ENCODE measurements at places on chromosomes 4 and X.

DNA sequence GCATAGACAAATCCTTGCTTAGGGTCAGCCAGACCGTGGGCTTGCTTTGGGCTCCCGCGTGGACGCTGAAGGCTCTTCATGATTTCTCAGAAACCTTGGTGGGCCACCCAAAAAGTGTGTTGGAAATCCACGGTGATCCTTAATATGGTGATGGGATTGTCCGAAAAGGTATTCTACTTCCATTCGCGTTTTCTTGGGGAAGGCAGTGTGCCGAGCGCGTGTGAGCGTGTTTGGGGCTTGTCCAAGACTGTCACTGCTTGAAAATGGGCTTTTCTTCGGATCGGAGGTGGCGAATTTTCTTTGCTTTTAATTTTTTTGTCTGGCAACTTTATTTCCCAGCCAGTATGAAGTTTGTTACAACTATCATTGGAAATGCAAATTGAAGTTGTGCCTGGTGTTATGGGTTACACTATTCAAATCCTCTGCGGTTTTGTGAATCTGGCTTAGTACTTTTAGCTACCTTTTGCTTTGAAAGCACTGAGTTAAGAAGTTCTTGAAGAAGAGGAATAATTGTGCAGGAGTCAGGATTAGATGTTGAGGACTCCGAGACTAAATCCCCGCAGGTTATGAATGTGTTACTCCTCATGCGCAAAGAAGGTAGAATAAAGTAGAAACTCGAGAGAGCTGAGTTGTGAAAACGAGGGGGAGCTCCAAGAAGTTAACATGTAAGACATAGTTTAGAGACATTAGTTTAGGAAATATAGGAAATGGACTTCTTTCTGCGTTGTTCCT is 3.2 kb downstream of the SPRY1 start:
- DNase-seq, result no peak

- DNase-seq, result peak; percentile 20
Measured at GRCh38 chrX:68827256-68827655, 1.6 kb upstream of the EFNB1 start.

DNA sequence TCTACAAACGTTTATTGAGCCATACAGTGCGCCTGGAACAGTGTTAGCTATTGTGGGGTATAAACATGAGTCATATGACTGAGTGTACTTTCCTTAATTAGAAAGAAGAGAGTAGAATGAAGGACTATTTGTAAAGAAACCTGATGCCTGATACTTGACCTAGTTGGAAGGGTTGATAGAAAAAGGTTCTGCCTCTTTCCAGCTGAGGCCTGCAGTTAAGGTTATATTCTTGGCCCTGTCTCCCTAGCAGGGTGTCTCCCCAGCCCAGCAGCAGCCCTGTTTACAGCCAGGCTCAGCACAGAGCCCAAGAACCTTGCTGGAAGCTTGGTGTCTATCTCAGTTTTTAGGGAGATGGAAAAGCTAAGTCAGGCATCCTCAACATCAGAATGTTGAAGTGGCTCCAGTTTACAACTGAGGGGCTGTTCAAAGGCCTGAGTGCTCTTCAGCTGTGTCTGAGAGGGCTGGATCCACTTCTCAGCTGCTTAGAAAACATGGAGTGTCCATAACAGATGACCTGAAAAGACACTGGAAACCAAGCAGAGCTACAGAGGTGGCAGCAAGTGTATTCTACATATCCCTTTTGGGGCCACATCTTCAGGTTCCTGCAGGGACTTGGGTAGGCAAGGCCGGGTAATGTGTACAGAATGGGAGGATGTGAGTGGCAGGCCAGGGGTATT is 21.6 kb downstream of the NYX start:
- DNase-seq, result no peak

DNA sequence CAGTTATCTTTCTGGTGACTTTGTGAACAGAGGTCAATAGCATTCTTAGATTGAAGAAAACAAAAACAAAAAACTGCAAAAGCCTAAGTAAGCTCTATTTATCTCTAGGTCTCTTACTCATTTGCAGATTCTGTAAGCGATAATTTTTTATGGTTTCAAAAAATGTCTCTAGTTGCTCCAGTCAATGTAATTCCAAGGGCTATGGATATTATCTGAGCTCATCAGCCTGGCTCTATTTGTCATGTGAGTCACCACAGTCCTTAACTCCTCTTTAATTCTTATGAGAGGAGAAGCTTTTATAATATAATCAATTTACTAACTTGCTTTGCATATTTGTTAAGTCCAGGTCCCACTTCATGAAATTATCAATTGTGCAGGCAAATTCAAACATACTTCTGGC is 79.1 kb downstream of the NPFFR2 start:
- DNase-seq, result no peak

DNA sequence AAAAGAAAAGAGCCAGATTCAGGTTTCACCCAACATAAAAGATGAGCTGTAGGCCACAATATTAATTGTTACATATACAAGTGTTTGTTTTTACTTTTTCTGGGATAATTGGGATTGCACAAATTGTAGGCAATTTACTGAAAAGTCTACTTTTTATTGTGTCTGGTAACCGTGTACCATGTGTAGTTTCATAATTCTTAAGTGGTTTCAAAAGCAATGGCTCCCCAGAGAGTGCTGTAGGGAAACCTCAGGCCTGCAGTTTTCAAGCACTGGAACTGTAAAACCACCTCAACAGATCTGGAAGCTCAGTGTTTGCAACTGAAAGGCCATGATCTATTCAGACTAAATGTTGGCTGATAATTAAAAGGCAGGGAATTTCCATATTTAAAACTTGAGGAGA is 53.9 kb upstream of the MMAA start:
- DNase-seq, result no peak

DNA sequence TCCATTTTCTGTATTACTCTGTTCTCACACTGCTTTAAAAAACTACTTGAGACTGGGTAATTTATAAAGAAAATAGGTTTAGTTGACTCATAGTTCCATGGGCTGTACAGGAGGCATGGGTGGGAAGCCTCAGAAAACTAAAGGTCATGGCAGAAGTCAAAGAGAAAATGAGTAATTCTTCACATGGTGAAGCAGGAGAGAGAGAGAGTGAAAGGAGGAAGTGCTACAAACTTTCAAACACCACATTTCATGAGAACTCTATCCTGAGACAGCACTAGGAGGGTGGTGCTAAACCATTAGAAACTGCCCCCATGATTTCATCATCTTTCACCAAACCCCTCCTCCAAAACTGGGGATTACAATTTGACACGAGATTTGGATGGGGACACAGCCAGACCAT is 108.0 kb upstream of the PBDC1 start:
- DNase-seq, result no peak

DNA sequence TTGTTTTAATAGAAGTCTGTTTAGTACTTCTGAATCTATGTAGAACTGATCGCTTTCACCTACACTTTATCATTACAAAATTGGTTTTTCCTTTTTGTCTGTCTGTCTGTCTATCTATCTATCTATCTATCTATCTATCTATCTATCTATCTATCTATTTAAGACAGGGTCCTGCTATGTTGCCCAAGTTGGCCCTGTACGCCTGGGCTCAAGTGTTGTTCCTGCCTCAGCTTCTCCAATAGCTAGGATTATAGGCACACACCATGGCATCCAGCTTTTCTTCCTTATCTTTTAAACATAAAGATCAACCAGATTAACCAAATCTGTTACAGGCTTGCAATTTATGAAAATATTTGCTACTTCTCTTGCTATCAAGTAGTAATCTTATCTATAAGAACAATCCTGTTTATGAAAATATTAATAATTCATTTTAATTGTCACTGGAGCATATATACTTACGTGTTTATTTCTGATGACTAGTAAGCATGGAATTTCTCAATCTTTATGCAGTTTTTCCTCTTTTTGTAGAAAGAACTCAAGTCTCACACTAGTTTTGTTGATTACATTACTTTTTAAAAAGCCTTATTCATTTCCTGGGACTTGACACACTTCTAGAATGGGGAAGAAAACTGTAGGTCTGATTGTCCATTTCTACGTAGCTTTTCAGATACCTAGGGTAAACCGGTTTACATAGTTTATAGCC is 24.5 kb downstream of the KIAA0232 start:
- DNase-seq, result no peak

DNA sequence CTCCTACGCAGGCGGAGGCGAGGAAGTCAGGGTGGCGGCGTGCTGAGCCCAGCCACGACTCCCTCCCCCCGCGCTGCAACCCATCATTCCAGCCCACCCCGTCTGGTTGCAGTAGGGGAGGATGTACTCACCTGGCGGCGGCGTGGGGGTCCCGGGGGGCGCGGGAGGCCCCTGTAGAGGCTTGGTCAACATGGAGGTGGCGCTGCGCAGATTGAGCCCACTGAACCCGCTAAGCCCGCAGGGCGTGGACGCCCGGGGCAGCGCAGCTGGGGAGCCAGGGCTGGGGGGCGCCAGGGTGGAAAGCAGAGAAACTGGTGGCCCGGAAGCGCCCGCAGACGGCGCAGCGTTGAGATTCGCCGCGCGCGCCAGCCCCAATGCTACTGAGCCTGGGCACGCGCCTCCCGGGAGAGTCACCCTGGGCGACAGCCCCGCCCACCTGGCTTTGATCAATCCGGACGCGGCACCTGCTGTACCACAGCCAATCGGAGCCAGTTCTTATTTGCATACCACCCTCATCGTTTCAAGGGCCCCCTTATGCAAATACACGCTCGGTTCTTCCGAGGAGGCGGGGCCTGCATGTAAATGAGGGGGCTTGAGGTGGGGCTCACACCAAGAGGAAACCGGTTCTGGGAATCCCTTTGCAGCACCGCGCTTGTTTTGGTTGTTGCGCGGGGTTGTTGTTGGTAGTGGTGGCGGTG is at the start of gene PIM2:
Gene PIM2 (minus strand): TSS at position 382 of the 698 bp plus-strand sequence. CDS start 190 bp downstream, at position 192.
- DNase-seq, result peak; percentile 88

GRCh38 chr4:175068266-175068665 is 150.1 kb downstream of the ADAM29 start:
- no peak for DNase-seq

DNA sequence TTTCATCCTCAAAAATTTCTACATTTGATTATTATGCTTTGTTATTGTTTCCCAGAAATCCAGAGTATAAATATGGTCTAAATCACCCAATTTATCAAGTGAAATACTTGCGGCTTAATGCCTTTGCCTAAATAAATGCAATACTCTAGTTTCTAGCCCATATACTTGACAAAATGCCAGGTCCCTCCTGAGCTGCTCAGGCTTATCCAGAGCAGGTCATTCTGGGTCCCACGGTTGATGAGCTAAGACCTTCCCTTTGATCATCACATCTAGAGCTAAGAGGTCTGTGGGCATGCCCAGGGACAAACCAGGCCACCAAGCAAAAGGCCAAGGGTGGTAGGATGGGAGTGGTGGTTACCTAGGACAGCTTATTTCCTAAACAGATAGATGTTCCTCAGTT is 180.1 kb downstream of the SMIM20 start:
- no peak for DNase-seq

DNA sequence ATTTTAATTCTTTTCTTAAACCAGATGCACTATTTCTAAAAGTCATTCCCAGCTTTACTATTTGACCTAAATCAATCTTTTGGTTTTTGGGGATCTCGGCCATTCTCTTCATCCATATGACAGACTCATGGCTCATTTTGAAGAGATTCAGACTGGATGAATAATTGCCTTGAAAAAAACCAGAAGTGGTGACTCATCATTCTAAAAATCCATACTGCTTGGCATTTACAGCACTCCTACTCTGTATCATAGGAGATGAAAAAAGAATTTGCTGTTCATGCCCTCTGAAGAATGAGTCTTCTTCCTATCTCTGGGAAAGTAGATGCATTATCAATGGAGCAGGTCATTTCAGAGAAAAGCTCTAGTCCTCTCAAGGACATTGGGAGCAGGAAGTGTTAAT is 220.5 kb upstream of the RPS6KA3 start:
- no peak for DNase-seq

GRCh38 chrX:121858867-121859647 is 811.6 kb downstream of the GLUD2 start:
- DNase-seq, result no peak

- DNase-seq, result no peak
Measured at GRCh38 chr4:160021870-160022269, 919.0 kb downstream of the RAPGEF2 start.

GRCh38 chr4:79852305-79852730 is 220.7 kb downstream of the ANTXR2 start:
- no peak for DNase-seq

DNA sequence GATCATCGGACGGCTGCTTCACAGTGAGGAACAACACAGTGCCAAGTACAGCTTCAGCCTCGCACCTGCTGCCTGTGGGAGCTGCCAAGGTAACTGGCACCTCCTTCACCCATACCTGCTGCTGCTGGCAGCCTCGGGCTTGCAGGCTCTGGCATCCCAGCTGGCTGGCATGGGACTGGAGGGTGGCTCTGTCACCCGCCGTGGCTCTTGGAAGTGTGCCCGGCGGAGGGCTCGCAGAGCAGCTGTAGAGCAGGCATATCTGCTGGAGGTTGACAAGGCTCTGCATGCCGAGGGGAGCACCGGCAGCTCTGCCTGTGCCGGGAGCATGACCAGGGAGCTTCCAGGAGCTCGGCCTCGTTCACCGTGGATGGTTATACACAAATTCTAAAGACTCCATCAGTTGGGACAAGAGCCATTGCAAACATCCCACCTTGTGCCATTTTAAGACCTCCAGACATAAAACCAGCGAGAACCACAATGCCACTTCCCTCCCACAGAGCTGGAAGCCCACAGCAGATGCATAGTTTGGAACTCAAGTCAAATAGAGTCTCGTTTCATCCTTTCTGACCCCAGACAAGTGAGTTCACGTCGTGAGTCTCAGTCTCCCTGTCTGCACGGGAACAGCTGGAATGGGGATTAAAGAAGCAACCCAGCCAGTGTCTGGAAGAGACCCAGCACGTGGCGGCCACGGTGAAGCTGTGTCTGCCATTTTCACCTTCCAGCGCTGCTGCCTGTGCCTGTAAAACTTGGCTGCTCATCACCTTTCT is 84.3 kb upstream of the PSAPL1 start:
- no peak for DNase-seq

DNA sequence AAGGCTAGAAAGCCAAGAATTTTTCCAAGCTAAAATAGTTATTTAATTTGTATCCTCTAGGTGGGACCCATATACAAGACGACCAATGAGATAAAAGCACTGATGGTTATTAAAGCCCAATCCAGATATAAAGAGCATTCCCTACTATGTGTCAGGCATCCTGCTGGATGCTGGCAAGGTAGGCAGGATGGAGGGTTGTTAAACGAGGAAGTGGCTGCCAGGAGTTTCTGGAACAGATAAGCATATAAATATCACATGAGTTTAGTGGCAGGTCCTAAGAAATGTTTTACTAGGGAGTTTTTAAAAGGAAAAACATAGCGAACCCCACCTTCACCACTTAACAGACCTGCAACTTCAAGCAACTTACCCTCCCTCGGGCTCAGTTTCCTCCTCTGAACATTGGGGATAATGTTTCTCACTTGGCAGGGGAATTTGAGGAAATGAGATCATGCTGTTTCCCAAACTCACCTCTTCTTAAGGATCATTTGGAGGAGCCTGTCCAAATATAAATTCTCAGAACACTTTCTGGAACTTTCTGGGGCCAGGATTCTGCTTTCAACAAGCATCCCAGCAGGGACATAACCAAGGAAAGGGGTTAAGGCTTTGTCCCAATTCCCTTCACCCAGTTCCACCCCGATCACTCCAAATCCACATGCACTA is 94.3 kb upstream of the LDB2 start:
- DNase-seq, result no peak

DNA sequence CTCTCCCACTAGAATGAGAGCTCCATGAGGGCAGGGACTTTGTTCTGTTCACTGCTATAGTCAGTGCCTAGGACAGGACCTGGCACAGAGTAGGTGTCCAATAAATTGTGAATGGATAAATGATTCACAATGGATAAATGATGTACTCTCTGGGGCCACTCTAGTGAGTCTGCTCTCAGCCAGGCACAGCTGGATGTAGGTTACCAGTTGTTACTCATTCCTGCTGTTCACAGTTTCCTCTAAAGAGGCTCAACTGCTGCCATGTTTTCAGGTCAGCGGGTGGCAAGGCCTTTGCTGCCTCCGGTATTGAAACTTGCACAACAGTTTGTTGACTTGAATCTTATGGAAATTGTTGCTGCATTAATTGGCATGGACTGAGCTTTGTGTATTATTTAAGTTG is 99.1 kb downstream of the NHSL2 start:
- no peak for DNase-seq
